NCI-H2107 (cell line): ENCODE measurements at places on chromosomes 1 and 21.

DNA sequence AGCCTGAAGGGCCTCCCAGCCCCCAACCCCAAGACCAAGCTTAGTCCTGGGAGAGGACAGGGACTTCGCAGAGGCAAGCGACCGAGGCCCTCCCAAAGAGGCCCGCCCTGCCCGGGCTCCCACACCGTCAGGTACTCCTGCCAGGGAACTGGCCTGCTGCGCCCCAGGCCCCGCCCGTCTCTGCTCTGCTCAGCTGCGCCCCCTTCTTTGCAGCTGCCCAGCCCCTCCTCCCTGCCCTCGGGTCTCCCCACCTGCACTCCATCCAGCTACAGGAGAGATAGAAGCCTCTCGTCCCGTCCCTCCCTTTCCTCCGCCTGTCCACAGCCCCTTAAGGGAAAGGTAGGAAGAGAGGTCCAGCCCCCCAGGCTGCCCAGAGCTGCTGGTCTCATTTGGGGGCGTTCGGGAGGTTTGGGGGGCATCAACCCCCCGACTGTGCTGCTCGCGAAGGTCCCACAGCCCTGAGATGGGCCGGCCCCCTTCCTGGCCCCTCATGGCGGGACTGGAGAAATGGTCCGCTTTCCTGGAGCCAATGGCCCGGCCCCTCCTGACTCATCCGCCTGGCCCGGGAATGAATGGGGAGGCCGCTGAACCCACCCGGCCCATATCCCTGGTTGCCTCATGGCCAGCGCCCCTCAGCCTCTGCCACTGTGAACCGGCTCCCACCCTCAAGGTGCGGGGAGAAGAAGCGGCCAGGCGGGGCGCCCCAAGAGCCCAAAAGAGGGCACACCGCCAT is 21.9 kb upstream of the ARF1 start:
- no peak for DNase-seq

DNA sequence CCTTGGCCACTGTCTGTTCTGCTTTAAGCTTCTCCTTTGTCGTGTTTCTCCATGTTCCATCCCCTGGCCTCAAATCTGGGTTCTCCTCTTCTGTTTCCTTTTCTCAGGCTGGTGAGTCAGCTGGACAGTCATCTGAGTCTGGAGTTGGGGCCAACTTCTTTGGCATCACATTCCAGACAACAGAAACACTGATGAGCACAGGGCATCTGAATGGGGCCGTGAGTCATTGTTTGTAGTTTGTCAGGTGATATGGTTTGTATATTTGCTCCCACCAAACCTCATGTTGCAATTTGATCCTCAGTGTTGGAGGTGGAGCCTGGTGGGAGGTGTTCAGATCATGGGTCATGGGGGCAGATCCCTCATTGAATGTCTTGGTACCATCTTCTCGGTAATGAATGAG is 14.3 kb upstream of the OLIG2 start:
- no peak for DNase-seq

DNA sequence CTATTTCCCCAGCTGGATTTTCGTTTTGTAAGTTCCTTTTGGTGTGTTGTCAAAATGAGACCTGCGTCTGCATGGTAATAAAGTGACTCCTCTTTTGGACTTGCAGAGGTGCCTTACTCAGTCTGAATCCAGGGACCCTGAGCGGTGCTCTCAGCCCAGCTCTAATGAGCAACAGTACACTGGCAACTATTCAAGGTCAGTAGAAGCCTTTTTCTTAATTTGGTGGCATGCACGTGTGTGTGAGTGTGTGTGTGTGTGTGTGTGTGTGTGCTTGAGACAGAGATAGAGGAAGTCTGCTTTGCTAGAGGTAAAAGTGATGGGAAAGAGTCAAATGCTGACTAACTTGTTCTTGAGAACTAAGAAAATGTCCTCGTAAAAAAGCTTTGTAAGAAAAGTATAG is 105.4 kb downstream of the CD247 start:
- no peak for DNase-seq

DNA sequence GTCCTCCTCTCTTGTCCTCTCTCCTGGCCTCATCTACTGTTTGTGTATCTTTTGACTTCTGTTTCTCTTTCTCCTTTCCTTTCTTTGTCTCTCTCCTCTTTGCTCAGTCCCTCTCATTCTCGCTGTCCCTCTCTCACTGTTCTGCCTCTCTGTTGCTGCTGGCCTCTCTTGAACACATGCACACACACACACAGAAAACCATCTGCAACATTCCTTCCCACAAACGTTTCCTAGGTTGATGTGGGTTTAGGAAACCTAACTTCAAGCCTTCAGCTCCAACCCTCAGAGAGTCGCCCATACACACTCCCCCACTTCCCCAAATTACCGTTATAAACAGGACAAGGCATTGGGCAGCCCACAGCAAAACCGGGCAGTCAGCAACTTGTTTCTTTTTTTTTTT is 10.9 kb upstream of the SSBP3 start:
- no peak for DNase-seq

DNA sequence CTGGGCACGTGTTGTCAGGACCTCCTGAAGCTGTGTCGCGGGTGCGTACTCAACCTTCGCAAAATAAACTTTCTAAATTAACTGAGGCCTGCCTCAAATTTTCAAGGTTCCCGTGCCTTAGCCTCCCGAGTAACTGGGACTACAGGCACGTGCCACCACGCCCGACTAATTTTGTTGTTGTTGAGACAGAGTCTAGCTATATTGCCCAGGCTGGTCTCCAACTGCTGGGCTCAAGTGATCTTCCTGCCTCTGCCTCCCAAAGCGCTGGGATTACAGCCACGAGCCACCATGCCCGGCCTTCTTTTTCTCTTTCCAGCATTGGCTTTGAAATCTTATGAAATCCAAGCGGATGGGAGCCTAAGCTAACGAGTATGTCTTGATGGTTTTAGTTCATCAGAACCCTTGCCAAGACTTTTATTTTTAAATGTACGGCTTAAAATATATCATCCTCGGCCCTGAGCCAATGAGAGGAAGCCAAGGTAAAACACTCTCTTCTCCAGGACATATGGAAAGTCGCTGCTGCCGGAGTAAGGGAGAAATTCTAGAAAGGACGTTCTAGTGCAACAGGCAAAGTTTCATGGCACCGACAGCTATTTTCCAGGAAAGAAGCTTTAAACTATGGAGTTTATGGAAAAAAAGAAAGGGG is 12.7 kb upstream of the ERVH48-1 start:
- no peak for DNase-seq

- DNase-seq, result no peak
These were observed 3.0 kb upstream of the TMEM52 start for GRCh38 chr1:1921901-1922701.
